Activated CD8-positive, alpha-beta memory T cell treated with anti-CD3 and anti-CD28 coated beads, Interleukin-2, amount 10 ng/mL, durations not matched to agents 7 days and 5 days (primary cell): ENCODE measurements at places on chromosomes 13 and 19. TPM values are rescaled to one million over a fixed set of nuclear protein-coding genes. Genes with fewer than 3 reads are reported as not detected.

The MBD3L2 gene
- not detected for total RNA-seq

The EFNB2 gene
- total RNA-seq = 0.14 TPM

The SYNGR4 gene
- total RNA-seq = not detected

The PGLYRP1 gene
- not detected for total RNA-seq

The ZNF606 gene
- 11.6 TPM for total RNA-seq

The SMAD9 gene
- not detected for total RNA-seq

The ZNF296 gene
- total RNA-seq = 5.3 TPM

The UQCRFS1 gene
- 39.7 TPM for total RNA-seq

The ICAM5 gene
- total RNA-seq = 0.41 TPM
